Stimulated activated CD4-positive, alpha-beta T cell treated with anti-CD3 and anti-CD28 coated beads, Interleukin-2, amount 100 ng/mL, for 4 hours (primary cell): ENCODE measurements at places on chromosomes 13 and 19.

DNA sequence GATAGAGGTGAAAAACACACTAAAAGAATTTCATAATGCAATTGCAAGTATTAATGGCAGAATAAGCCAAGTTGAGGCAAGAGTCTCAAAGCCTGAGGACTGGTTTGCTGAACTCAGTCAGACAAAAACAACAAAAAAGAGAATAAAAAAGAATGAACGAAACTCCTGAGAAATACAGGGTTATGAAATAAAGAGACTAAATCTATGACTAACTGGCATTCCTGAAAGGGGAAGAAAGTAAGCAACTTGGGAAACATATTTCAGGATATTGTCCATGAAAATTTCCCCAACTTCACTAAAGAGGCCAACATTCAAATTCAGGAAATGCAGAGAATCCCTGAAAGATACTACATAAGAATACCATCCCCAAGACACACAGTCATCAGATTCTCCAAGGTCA lies 47.8 kb downstream of the UBL3 start:
- no peak for DNase-seq

- no peak for DNase-seq
Observed at GRCh38 chr19:28435551-28436271, 777.2 kb downstream of the UQCRFS1 start.

DNA sequence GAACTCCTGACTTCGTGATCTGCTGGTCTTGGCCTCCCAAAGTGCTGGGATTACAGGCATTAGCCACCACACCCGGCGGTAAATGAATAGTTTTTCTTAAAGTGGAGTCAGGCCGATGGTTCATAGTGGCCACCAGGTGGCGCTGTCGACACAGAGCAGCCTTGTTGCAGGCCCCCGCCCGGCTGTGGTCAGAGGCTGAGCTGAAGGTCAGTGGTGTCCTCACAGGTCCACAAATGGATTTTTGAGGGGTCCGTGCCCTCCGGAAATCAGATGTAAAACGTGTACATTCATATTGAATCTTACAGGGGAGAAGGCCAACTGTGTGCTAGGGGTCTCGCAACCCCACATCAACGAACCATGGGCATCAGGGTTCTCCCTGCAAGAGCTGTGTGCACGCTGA lies 13.4 kb upstream of the WDR18 start:
- DNase-seq, result no peak

GRCh38 chr13:25463496-25463895 lies 91.7 kb downstream of the ATP8A2 start:
- DNase-seq, result no peak

DNA sequence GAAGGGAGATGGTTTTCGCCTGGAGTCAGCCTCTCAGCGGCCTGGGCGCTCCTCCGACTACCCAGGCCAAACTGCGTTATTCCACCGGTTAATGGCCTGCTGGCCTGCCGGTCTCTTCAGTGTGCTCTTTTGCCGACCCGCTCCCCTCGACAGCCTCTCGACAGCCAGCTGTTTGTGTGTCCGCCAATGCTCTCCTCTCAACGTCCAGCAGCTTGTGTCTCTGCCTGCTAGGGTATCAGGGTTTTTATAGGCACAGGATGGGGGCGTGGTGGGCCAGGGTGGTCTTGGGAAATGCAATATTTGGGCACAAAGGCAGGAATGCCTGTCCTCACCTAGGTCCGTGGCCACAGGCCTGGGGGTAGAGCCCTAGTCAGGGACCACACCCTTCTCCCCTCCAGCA lies 1.5 kb upstream of the ZNF235 start:
- DNase-seq, result no peak

DNA sequence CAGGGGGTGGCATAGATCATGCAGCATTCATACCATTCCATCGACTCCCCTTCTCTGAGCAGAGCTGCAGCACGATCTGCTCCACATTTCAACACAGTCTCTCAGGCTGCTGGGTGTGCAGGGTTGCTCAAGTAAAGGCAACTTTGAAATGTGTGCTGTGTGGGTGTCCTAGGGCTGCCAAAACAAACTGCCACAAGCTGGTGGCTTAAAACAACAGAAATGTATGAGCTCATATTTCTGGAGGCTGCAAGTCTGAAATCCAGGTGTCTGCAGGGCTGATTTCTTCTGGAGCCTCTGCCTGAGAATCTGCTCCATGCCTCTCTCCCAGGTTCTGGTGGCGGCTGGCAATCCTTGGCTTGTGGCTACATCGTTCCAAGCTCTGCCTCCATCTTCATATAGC lies 63.7 kb upstream of the WDFY2 start:
- DNase-seq, result no peak

- DNase-seq, result no peak
Observed at GRCh38 chr13:92187378-92187989, 789.1 kb downstream of the GPC5 start.
